ENCODE measurements at places on chromosomes 13 and 19.

- DNase-seq: no peak
Measured at GRCh38 chr13:28967029-28967915, 147.1 kb downstream of the MTUS2 start.

- DNase-seq: no peak
Measured at GRCh38 chr19:3683405-3684053, 16.7 kb downstream of the PIP5K1C start.

DNA sequence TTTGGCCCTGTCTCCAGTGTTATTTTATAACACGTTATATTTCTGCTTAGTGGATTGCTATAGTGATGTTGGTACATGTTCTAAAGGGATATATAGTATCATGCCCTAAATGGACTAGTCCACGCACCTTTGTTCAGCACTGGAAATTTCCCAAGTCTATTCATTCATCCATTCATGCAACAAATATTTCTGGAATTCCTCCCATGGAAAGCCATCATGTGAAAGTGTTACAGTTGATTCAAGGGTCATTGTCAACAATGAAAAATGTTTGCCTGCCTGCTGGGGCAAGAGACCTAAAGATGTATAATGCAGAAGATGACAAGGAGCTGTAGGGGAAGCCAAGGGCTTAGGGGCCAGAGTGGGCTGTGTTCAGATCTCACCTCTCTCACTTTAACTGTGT lies 10.8 kb upstream of the HSPH1 start:
- peak; percentile 86 for DNase-seq

DNA sequence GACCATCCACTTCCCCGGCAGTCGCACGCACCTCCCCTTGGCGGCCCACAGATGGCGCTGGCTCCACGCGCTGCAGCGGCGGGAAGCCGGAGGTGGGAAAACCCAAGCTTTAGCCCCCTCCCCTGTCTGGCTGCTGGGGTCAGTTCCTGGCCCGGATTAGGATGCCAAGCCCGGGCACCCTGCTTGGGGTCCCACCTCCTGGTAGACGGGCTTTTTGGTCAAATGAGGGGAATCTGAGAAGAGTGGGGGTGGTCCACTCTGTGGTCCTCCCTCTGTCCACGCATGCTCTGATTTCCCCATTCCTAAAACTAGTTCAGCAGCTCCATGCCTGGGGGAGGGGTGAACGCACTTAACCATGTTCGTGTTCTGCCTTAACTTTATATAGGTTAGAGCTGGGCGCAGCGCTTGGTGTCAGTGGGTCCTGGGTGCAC lies 8.1 kb upstream of the ADGRE2 start:
- no peak for DNase-seq

DNA sequence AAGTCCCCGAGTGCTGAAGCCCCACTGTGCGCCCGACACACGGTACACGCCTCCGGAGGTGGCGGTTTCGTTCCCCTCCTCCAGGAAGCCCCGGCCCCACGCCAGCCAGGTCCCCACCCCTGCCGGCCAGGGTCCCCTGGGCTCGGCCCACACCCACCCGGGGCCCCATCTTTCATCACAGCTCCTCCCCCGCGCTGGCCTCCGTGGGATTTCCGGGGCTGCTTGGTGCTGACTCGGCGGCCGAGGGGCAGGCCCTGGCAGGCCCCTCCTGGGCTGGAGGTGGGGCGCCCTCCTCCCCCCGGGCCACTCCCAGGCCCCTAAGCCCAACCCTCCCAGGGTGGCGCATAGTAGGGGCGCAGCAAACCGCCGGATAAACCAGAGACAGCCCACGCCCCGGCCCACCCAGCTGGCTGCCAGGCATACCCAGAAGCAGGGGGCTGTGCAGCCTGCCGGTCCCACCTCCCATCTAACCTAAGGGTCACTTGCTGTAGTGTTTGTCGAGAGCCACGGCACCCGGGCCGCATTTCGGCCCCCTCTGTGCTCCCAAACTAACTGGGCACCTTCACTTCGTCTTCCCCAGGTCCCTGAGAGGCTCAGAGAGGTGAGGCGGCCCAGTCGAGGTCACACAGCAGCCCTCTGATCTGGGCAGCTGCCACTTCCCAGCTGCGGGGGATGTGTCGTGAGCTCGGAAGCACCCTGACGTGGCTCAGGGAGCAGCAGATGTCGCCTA lies 6.6 kb downstream of the ZBTB7A start:
- DNase-seq: no peak

DNA sequence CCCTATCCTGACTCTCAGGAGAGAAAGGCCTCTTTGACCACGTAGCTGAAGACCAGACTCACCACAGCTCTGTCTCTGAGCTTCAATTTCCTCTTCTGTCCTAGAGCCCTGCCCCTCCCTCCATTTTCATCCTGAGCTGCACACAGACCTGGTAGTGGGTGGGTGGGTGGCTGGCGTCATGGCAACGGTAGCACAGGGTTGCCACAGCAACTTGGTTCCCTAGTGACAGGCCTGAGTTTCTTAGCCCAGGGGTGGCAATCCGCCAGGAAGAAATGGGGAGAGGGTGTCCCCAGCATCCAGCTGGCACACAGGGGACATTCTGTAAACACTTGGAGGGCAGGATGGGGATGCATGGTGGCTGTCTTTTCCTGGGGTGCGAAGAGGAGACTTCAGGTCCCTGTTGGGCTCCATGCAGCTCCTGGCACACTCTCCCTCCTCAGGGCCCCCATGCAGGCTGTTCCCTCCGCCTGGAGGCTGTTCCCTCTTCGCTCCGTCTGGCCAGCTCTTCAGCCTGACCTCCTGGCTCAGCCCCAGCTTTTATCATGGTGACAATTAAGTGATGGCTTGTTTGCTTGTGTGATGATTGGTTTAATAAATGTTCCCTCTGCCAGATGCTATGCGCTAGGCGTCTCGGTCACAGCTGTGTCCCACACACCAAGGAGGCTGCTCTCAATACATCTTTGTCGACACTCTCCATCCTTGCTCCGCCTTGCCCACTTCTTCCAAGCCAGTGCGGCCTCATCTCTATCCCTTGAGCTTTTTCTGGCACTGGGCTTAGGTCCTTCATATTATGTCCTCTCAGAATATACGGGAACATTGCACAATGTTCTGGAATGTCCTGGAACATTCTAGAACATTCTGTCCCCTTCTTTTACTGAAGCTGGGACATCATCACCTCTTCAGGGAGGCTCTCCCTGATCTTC lies 7.4 kb upstream of the KLHL26 start:
- no peak for DNase-seq

DNA sequence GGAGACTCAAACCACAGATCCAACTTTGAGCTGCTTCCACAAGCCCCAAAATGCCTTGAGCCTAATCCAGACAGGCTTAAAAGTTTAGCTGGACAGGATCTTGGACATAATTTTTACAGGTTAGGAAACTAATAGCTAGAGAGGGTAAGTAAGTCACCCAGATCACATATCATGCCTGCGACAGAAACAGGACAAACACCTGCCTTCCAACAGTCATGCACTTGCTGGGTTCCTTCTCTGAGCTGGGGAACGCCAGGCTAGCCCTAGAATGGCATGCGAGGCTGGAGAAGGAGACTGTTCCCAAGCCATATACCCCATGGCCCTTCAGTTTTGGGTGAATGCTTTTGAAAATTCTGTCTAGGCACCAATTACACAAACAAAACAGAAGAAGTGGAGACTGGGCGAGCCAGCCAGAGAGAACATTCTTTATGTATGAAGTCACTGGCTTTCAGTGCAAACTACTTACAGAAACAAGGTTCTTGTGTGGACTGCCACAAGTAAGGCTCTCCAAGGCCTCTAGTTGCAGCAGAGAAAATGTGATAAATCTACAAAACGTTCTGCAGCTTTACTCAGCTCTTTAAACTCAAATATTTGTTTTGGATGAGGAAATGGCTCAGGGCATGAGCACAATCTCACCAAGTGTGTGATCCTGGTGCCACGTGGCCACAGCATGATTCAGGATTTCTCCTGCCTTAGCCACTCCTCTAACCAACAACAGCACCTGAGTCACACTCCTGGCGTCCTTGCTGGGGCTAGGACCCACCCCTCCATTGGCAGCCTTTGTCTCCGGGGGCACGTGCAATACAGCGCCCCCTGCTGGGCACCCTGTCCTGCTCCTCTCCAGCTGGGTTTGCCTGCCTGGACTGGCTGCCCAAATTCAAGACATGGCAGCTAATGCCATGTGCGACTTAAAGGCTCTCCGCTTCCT lies 73.4 kb upstream of the UBL3 start:
- peak; percentile 98 for DNase-seq

Data from HFFc6 (cell line).